ENCODE measurements at places on chromosomes 12 and 14.

GRCh38 chr12:166425-167075 lies 47.4 kb downstream of the SLC6A12 start:
- ATAC-seq, result no peak

DNA sequence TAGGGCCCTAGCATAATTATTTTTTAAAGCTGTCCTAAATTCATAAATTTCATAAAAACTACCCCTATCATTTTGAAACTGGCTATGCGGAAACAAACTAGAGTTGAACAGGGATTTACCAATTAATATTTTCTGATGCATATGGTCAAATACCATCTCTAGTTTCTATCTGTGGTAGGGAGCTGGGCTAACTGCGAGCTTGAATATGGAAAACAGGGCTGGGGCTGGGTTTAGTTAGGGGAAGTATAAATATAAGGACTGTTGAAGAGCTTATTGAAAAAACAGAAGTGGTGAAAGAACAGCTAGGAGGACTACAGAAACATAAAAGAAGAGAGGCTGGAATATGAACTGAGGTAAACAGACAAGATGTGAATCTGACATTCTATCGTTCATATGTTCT lies 91.8 kb downstream of the SLC38A1 start:
- ATAC-seq, result no peak

DNA sequence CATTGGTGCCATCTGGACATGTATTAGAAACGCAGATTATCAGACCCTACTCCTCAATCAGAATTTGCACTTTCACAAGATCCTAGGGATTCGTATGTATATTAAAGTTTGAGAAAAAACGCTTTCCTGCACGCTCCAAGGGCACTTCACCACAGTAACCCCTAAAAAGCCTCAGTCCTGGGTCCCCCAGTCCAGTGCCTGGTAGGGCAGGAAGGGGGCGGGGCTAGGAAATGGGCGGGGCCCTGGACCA lies 369 bp downstream of the DEPDC4 start:
- ATAC-seq, result peak; percentile 85

- no peak for ATAC-seq
Measured at GRCh38 chr12:27578689-27579372, 54.8 kb downstream of the PPFIBP1 start.

DNA sequence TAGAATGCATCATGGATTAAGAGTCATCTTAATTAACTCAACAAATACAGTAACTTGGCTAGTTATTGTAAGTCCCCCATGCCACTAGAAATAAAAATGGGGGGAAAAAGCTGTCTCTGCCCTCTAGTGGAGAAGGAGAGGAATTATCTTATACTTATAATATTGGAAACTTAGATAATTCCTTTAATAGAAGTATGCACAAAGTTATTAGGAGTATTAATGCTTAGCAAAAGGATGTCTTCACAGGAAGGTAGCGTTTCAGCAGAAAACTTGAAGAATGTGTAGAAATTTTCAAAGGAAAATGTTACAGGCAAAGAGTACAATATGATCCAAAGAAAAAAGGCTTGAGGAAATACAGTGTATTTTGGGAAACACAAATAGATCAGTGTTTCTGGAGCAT lies 19.8 kb downstream of the OR5AU1 start:
- ATAC-seq, result no peak

DNA sequence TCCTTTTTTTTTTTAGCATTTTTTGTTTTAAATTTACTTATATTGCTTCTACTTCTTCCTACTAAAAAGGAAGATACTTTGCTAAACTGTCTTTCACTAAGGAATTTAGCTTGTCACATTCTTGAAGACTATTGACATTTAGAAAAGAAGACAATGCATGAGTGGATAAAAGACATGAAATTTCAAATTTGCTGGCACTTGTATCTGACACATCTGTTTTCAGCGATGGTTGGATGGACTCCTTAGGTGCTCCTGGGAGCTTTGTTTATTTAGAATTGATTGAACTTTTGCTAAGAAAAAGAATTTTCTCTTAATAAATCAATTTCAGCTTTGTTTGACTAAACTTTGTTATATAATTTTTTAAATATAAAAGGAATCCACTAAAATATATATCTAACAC lies 3.3 kb upstream of the KERA start:
- ATAC-seq, result no peak

- ATAC-seq, result no peak
Measured at GRCh38 chr12:120690083-120690450, 3.1 kb downstream of the MLEC start.

DNA sequence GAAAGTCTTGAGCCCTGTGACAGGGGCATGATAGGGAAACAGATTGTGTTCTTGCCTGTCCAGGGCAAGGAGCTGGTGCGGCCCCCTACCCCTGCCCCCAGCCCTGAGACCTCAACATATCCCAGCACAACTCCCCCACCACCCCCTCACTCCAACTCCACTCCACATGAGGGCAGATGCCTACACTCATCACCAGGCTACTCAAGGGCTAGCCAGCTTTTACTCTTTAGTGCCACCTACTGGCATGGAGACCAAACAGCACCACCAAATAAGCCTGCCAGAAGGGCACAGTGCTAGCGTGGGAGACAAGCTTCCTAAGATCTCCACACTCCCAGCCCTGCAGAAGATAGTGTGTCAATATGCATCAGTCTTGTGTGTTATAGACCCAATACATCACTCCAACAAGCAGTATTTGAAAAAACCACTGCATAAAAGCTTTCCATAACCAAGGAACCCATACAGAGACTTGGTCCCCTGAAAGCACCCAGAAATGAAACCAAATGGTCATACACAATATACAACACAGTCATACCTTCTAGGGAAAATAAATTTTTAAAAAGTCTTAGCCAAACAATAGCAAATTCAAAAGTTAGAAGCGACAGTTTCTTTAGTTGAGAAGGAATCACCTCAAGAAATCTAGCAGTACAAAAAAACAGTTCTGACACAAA lies 154.4 kb downstream of the KCNK10 start:
- peak; percentile 81 for ATAC-seq

- ATAC-seq, result no peak
Measured at GRCh38 chr12:116466536-116466935, 92.6 kb upstream of the MAP1LC3B2 start.

GRCh38 chr12:127685931-127686330 lies 581.0 kb upstream of the TMEM132C start:
- no peak for ATAC-seq

GRCh38 chr14:77125281-77125801 lies 16.2 kb downstream of the ZDHHC22 start:
- ATAC-seq, result no peak

DNA sequence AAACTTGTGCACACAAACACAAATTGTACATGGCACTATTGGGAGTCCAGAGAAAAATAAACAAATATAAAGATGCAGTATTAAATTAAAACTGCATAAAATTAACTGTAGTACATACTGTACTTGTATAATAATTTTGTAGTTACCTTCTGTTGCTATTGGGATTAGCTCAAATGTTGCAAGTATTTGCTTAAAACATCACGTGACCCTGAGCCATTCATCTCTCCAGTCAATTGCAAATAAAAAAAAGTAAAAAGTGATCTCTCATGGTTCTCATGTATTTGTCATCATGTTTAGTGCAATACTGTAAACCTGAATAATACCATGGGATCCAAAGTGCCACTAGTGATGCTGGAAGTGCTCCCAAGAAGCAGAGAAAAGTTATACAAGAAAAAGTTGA lies 88.1 kb upstream of the NAV3 start:
- no peak for ATAC-seq

GRCh38 chr14:38121320-38122020 lies 86.2 kb upstream of the SSTR1 start:
- ATAC-seq, result no peak

DNA sequence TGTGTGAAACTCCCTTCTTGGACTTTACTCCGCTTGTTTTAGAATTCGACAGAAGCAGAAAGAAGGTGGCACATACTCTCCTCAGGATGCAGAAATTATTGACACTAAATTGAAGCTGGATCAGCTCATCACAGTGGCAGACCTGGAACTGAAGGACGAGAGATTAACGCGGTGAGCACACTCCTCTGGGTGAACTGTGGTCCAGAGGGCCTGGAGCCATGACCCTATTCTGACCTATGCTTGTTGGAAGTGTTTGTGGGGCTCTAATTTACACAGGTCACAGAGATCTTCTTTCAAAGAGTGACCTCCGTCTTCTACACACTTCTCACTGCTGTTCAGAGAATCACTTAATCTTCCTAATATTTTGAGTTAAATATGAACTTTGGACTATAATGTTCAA lies 72.5 kb upstream of the MYF6 start:
- ATAC-seq, result no peak

- no peak for ATAC-seq
Measured at GRCh38 chr12:47824198-47824597, 4.5 kb upstream of the HDAC7 start.

DNA sequence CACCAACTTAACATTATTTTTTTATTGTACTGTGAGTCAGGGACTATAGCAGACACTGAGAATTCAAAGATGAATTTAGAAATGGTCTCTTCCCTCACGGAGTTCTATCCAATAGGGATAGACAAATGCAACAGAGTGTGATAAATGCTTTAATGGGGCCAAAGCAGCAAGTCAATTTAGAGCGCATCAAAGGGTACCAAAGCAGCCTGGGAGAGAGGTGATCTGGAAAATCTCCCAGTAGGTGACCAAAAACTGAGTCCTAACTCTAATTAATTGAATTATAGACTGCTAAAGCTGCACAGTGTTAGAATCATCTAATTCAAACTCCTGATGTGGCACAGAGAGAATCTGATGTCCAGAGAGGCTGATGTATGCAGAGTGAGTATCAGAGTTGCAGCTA lies 2.6 kb downstream of the LIN7A start:
- no peak for ATAC-seq

DNA sequence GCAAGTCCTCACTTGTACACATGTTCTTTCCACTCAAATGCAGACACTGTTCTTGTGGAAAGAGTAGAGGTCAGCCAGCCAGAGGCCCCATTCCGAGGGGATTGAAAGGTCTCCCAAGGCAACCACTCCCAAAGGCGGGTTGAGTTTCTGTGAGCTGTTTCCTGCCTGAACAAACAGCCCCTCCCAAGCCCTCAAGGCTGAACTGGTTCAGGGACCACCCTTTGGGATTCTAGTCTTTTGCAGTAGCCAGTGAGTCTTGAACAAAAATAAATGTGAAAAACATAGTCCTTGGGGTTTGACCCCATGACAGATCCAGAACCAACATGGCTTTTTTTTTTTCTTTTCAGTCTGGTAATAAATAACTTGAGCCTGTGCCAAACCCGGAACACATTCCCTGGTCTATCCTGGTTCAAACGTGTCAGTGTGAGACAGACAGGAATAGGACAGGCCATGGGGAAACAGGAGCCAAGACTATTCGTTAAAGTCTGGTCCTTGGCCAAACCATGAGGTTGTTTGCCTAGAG lies 17.6 kb upstream of the STK38L start:
- no peak for ATAC-seq

DNA sequence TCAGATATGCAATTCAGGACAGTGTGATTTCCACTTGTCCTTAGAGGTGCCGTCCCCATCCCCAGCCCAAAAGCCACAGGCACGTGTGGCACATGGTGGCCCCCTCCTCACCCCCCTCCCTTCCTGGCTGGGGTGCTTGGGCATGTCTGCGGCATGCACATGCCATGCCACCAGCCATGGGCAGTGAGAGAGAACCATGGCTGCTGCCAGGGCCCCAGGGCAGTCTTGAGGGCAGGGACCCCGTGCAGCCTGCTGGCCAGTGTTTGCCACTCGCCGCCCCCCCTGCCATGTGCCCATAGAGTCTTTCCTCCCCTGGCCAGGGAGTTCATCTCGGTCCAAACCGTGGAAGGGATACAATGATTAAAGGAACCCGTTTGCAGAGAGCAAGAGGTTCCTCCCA lies 41.5 kb downstream of the TNFAIP2 start:
- ATAC-seq, result no peak

- no peak for ATAC-seq
Measured at GRCh38 chr12:119229837-119230236, 51.1 kb downstream of the HSPB8 start.

DNA sequence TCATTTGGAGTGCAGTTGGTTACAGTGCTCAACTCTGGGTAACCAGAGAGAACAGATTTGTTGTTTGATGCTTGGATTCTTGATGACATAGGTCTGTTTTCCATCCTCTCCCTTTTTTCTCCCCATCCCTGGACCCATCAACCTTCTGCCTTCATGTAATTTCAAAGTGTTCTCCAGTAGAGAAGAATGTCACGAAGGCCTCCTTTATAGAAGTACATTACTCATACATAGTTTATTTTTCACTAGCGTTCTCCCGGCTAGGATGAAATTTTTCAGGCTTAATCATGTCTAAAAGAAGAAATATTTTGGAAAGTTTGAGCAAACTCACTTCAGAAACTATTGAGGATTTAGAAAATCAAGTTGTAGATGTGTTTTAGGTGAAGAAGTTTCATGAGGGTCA lies 20.9 kb upstream of the APPL2 start:
- ATAC-seq, result no peak

DNA sequence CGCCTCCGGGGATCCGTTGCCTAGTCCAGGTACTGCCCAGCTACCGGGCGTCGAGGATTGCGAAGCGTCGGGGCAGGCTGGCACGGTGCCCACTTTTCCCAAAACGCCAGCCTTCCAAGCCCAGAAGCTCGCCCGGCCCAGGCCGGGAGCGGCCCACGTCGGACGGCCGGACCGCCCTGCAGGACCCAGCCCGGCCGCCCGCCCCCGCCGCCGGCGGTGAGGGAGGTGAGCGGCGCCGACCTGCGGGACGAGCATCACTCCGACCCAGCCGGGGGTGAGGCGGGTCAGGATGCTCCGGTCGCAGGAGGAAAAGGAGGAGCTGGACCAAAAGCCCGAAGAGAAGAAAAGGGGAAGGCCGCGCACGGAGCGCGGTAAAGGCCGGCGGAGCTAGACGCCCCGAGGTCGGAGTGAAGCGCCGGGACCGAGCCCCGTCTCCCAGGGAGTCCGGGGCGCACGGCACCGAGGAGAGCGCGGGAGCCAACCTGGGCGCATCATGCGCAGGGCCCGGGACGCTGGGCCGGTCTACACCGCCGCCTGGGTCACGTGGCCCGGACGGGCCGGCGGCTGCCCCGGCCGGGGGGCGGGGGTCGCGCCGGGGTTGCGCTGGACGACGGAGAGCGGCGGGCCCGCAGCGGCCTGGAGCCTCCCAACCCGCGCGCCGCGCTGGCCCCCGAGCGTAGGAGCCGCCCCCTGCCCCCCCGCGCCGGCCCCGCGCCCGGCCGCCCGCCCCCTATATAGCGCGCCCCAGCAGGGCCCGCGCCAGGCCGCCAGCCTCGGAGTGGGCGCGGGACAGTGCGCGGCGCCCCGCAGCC lies at the start of gene AQP5:
TSS of gene AQP5 (plus strand) at position 762 of the 812 bp plus-strand sequence. CDS start 146 bp downstream, outside the sequence.
- ATAC-seq, result peak; percentile 9

GRCh38 chr14:73722581-73722980 lies 8.4 kb upstream of the PNMA1 start:
- ATAC-seq, result no peak

- ATAC-seq, result no peak
Measured at GRCh38 chr12:132095520-132096409, 48.4 kb downstream of the DDX51 start.

All from activated CD4-positive, CD25-positive, alpha-beta regulatory T cell treated with anti-CD3 and anti-CD28 coated beads, Interleukin-2, amount 50 U/mL, for 24 hours (primary cell).